ENCODE measurements at places on chromosomes 2 and 18. TPM values are rescaled to one million over a fixed set of nuclear protein-coding genes. Genes with fewer than 3 reads are reported as not detected.

DCC gene
- total RNA-seq: not detected

ANKRD23 gene
- total RNA-seq: 0.98 TPM

ANKRD36C gene
- total RNA-seq: 36.6 TPM

ITGB6 gene
- total RNA-seq: 17.2 TPM

NDUFAF7 gene
- 18.4 TPM for total RNA-seq

DLGAP1 gene
- 3.2 TPM for total RNA-seq

KCNJ13 gene
- not detected for total RNA-seq

HOXD11 gene
- total RNA-seq: 19.4 TPM

SLC11A1 gene
- 36.6 TPM for total RNA-seq

DNAJC5G gene
- total RNA-seq: 1.5 TPM

ANKRD30B gene
- total RNA-seq: not detected

MALL gene
- 56.7 TPM for total RNA-seq

FAM237A gene
- total RNA-seq: not detected

TRIB2 gene
- total RNA-seq: 64.8 TPM

POU3F3 gene
- not detected for total RNA-seq

NOSTRIN gene
- total RNA-seq: 30.0 TPM

SPATA3 gene
- not detected for total RNA-seq

ENOSF1 gene
- 53.5 TPM for total RNA-seq

MBD1 gene
- total RNA-seq: 85.7 TPM

DSG1 gene
- 122 TPM for total RNA-seq

HOXD12 gene
- total RNA-seq: 1.7 TPM

DNAH7 gene
- total RNA-seq: 0.49 TPM

ALK gene
- total RNA-seq: 0.74 TPM

CABLES1 gene
- 39.3 TPM for total RNA-seq

DES gene
- 883 TPM for total RNA-seq

KYNU gene
- 3.7 TPM for total RNA-seq

UCN gene
- 3.2 TPM for total RNA-seq

SIX3 gene
- not detected for total RNA-seq

TAF1B gene
- 20.1 TPM for total RNA-seq

BCL11A gene
- total RNA-seq: 48.4 TPM

C2orf15 gene
- total RNA-seq: not detected

BUB1 gene
- total RNA-seq: 5.4 TPM

GDF7 gene
- total RNA-seq: 9.3 TPM

DAW1 gene
- not detected for total RNA-seq

SMCHD1 gene
- total RNA-seq: 62.4 TPM

All from vagina (tissue), 2 donors.